ENCODE measurements at places on chromosomes 5 and 9. TPM values are rescaled to one million over a fixed set of nuclear protein-coding genes. Genes with fewer than 3 reads are reported as not detected.

The AIF1L gene
- total RNA-seq = 15.2 TPM

GRCh38 chr5:123089914-123090660 is 1.0 kb downstream of the PRDM6 start:
- H3K4me3 ChIP-seq = peak overlapping the region; percentile 65
- DNase-seq = no peak
- no peaks in the 10 kb centered on the region for H3K36me3 ChIP-seq
- peak overlapping the region; percentile 27 for H3K27ac ChIP-seq
- H3K4me1 ChIP-seq = peaks cover 49% of the 10 kb centered on the region

The ANXA2R gene
- total RNA-seq = 0.89 TPM

DNA sequence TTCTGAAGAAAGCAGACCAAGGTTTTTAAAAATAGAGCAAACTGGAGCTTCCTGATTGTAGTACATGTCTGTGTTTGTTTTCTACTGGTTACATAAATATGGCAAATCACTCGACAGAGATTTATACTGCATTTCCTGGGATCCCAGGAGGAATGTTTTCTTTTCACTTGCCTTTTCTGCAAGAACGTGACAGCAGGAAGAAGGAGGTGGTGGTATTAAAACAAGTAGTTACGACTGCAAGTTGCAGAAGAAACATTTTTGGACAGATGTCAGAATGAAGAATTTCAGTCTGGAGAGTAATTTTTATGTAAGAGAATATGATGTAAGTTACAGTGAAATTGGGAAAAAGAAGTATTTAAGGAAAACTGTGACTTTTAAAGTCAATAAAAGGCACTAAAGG is 253.7 kb upstream of the NFIL3 start:
- no peak overlapping the region for H3K4me3 ChIP-seq
- no peaks in the 10 kb centered on the region for H3K27me3 ChIP-seq
- H3K27ac ChIP-seq = no peak overlapping the region

- H3K27ac ChIP-seq = no peak overlapping the region
- peaks cover 20% of the 10 kb centered on the region for H3K36me3 ChIP-seq
- no peak for DNase-seq
- H3K27me3 ChIP-seq = no peaks in the 10 kb centered on the region
These were observed 32.6 kb downstream of the CSNK1A1 start for GRCh38 chr5:149518620-149519019.

- no peak overlapping the region for H3K4me3 ChIP-seq
- no peaks in the 10 kb centered on the region for H3K4me1 ChIP-seq
- no peaks in the 10 kb centered on the region for H3K27me3 ChIP-seq
These were observed 321.9 kb upstream of the TARS1 start for GRCh38 chr5:33118761-33119415.

- no peaks in the 10 kb centered on the region for H3K36me3 ChIP-seq
- no peak overlapping the region for H3K4me3 ChIP-seq
- no peak for DNase-seq
- peaks cover 41% of the 10 kb centered on the region for H3K4me1 ChIP-seq
- no peaks in the 10 kb centered on the region for H3K27me3 ChIP-seq
- no peak overlapping the region for H3K27ac ChIP-seq
These were observed 16.8 kb upstream of the DAB2IP start for GRCh38 chr9:121634329-121635261.

DNA sequence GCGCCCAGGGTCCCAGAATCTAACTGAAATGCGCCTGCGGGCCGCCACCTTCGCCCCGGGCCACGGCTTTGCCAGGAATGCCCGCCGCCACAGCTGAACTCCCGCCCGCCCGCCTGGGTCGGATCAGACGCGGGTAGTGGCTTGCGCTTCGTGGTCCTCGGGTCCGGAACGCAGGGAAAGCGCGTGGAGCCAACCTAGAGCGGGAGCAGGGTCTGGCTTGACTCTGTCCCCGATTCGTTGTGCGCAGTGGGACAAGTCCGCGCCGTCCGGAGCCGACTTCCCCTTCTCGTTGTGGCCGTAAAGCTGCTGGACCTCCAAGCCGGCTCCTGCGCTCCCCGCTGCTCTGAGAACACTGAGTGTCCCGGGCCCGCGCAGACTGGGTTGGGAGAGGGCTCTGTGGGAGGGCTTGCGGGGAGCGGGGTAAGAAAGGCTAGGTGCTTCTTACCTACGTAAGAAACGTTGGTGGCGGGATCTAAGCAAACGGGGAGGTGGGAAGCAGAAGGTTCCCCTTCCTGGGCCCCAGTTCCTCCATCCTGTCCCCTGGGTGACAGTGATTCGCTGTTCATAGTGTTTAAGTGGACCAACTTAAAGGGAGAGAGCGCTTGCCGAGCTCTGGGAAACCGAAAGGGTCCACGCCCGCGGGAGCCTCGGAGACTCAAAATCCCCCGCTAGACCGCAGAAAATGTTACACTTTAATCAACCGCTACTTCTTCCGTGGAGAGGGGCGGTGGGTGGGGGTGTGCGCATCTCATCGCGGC is 4.4 kb upstream of the FOXE1 start:
- H3K27me3 ChIP-seq = peaks cover 88% of the 10 kb centered on the region
- no peak for DNase-seq
- no peaks in the 10 kb centered on the region for H3K36me3 ChIP-seq
- H3K4me1 ChIP-seq = peaks cover 41% of the 10 kb centered on the region

GRCh38 chr5:178174456-178174855 is 12.7 kb downstream of the GMCL2 start:
- no peak overlapping the region for H3K4me3 ChIP-seq
- no peak for DNase-seq
- H3K27ac ChIP-seq = no peak overlapping the region
- no peaks in the 10 kb centered on the region for H3K27me3 ChIP-seq
- no peaks in the 10 kb centered on the region for H3K36me3 ChIP-seq

DNA sequence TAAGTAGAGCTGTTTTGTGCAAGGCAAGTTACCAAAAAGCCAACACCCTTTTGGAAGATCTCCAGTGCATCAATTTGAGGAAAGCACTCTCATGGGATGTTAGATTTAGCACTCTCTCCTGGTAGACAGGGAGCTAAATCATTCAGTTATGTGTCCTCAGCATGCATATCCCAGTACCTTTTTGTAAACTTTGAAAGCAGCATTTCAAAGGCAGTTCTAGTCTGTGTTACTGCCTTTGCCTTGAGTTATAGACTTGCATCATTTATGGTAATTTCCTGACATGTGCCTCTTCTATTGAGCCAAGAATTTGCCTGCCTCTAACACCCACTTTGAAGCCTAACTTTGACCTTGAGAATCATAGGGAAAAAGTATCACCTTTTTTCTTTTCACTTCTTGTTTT is 120.6 kb downstream of the KIF4B start:
- no peak for DNase-seq
- H3K4me3 ChIP-seq = no peak overlapping the region
- H3K36me3 ChIP-seq = no peaks in the 10 kb centered on the region
- no peak overlapping the region for H3K27ac ChIP-seq
- H3K4me1 ChIP-seq = no peaks in the 10 kb centered on the region
- no peaks in the 10 kb centered on the region for H3K27me3 ChIP-seq

- no peak overlapping the region for H3K4me3 ChIP-seq
- no peaks in the 10 kb centered on the region for H3K4me1 ChIP-seq
- H3K36me3 ChIP-seq = no peaks in the 10 kb centered on the region
- no peaks in the 10 kb centered on the region for H3K27me3 ChIP-seq
These were observed 380.4 kb downstream of the PSAT1 start for GRCh38 chr9:78677326-78677725.

GRCh38 chr5:10789021-10789420 is 28.0 kb upstream of the DAP start:
- H3K4me1 ChIP-seq = no peaks in the 10 kb centered on the region
- no peak for DNase-seq
- H3K27ac ChIP-seq = no peak overlapping the region
- no peak overlapping the region for H3K4me3 ChIP-seq
